T47D (cell line): ENCODE measurements at places on chromosomes 5 and 9.

DNA sequence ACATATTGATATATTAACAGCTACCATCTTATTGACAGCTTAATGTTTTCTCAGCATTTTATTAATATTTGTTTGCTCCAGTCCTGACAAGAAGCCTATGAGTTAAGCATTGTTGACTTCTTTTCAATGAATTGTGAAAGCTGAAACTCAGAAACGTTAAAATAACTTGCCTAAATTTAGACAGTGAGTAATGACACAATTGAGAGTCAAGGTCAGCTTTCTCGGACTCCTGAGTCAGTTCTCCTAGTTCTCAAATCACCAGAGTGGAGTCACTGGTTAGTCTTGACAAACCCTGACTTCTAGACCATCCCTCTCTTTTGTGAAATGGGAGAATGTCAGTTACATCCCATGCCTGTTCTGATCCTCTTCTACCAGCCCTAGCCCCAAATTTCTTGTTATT is 222.7 kb upstream of the ACO1 start:
- no peak for DNase-seq

GRCh38 chr9:132383462-132383883 is 23.2 kb downstream of the TTF1 start:
- no peak for DNase-seq

GRCh38 chr5:151016700-151017099 is 3.7 kb upstream of the GPX3 start:
- no peak for DNase-seq

GRCh38 chr9:128190516-128191405 is 611 bp downstream of the CIZ1 start:
- DNase-seq: no peak

GRCh38 chr5:43920422-43920821 is 317.4 kb downstream of the NNT start:
- no peak for DNase-seq

DNA sequence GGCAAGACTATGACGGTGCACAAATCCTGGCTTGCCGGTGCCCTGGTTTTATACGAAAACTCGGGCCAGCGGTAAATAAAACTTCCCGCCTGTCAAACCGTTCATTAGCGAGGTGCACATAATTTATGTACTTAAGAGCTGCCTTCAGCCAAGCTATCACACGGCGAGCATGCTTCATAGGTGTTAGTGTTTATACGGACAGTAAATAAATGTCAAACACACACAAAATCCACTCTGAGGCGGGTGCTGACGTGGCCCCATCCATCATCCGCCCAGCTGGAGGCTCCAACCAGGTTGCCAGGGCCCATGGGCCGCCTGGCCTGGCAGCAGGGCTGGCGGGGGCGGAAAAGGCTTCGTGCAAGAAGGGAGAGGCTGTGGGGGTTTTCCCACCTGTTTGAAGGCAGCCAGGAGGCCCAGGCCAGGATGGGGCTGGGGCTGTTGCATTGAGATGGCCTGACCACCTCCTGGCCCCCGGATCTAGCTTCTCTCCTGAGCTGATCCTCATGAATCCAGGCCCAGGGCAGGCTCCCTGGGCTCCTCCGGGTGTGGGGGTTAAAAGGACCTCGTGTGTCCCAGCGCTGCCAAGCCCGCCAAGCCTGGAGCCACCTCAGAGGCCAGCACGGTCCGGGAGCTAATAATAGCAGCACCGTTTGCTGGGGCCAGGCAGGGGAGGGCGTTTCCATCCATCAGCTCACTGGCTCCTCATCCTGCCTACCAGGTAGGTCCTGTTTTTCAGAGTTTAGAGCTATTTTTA is 43.2 kb downstream of the BARX1 start:
- peak; percentile 3 for DNase-seq

GRCh38 chr5:153711755-153712154 is 221.3 kb downstream of the GRIA1 start:
- DNase-seq: no peak

- DNase-seq: no peak
Measured at GRCh38 chr9:22009506-22009867, 382 bp upstream of the CDKN2B start.

GRCh38 chr9:94183240-94183999 is 75.7 kb upstream of the ZNF169 start:
- no peak for DNase-seq

GRCh38 chr9:21316032-21316842 is 11.1 kb upstream of the IFNA5 start:
- no peak for DNase-seq

DNA sequence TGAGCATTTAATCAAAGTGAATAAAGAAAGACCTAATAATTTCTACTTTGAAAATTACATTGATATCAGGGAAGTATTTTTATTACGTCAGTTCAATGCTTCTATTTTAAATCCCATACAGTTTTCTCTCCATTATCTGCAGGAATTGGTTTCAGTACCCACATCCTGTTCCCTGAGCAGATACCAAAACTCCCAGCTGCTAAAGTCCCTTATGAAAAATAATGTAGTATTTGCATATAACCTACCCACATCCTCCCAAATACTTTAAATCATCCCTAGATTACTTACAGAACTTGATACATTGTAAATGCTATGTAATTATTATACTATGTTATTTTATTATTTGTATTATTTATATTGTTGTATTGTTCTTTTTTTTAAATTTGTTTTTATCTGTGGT is 125.4 kb upstream of the MINAR2 start:
- no peak for DNase-seq

DNA sequence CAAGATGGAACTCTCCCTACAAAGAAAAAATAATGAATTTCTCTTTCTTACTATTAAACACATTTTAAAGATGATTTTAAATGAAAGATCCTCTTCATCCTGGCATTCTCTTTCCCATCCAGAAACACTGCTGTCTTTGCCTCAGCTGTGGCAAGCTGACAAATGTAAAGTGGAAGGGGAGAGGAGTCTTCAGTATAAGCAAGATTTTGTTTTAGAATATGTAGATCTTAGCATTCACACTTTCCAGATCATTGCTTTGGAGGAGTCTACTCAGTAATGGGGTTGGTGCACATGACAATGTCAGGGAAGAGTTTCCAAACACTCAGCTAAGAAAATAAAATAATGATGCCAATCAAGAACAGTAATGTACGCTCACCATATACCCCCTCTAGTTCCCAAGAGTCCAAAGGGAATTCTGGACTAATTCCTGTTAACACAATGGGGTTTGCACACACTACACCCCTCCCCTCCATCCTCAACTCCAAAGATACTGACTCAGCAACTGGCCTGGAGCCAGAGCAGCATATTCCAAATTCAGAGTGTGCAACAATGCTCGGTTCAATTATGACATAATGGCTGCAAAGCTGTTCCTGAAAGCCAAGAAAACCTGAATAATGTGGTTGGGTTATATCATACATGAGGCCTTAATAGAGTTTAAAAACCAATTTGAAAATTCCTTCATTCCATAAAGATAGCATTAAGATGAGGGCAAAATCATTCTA is 4.6 kb downstream of the C5orf63 start:
- no peak for DNase-seq

GRCh38 chr9:69168709-69169217 is 5.3 kb upstream of the TJP2 start:
- no peak for DNase-seq

GRCh38 chr5:31845361-31845760 is 206.4 kb downstream of the PDZD2 start:
- no peak for DNase-seq

GRCh38 chr9:106107716-106108115 is 413.4 kb downstream of the TMEM38B start:
- no peak for DNase-seq

DNA sequence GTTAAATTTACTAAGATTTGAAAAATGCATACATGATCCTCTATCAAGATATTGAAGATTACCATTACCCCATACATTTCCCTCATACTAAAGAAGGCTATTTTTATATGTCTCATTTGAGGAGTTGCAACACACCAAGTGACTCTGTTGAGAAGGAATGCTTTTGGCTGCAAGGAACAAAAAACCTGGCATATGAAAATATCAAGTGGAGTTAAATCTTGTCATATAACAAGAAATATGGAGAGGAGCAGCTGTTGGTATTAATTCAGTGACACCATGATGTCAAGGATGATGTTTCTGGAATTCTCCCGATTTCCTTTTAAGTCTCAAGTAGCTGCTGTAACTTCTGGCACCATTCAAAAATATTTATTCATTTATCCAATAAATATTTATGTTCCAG is 193.8 kb downstream of the CSNK1G3 start:
- DNase-seq: no peak

DNA sequence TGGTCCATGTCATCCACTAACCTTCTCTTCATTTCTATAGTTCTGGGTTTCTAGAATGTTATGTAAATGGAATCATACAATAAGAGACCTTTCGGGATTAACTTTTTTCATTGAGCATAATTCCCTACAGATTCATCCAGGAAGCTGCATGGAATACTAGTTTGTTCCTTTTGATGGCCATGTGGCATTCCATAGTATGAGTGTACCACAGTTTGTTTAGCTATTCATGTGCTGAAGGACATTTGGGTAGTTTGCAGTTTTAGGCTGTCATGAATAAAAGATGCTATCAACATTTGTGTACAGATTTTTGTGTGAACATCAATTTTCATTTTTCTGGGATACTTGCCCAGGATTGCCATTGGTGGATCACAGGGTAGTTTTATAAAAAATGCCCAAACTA is 6.8 kb upstream of the SPTLC1 start:
- DNase-seq: no peak

- no peak for DNase-seq
Measured at GRCh38 chr5:122774519-122774860, 390 bp upstream of the SNX2 start.

GRCh38 chr5:75262271-75262670 is 25.6 kb upstream of the ANKRD31 start:
- no peak for DNase-seq

GRCh38 chr9:72415163-72415562 is 50.2 kb upstream of the ZFAND5 start:
- DNase-seq: no peak

GRCh38 chr5:150401376-150402228 is 11.1 kb downstream of the CD74 start:
- no peak for DNase-seq

GRCh38 chr5:147482706-147483180 is 27.1 kb downstream of the DPYSL3 start:
- no peak for DNase-seq

GRCh38 chr9:98037357-98037756 is 19.2 kb upstream of the NANS start:
- peak; percentile 3 for DNase-seq

- no peak for DNase-seq
Measured at GRCh38 chr5:126359884-126360283, 63.3 kb upstream of the GRAMD2B start.

DNA sequence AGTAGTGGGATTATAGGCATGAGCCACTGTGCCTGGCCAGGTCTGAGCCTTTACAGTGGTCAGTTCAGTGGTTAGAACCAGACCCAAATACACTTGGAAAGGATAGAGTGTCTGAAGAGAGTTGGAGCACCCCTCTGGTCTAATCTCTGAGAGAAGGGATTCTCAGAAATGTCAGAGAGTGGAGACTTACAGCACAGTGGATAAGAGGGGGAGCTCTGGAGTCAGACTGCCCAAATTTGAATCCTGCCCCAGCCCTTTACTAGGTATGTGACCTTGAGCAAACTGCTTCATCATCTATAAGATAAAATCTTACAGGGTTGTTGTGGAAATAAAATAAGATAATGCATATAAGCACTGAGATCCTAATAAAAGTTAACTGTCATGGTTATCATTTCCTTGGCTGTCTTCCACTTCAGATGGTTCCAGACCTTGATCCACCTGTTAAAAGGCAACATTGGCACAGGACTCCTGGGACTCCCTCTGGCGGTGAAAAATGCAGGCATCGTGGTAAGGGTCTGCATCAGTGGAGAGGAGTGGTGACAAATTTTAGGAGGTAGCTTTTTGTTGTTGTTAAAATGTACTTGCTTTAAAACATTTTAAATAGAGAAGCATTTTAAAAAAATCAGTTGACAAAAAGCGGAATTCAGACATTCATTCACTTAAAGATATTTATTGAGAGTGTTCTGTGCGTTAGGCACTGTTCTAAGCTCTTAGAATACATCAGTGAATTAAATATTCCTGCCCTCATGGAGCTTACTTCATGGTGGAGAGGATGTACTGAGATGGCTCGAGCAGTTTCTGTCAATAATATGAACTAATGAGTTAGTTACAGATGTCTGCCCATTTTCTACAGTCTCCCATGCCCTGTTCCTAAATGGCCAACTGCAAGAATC is 16.0 kb downstream of the SLC36A1 start:
- DNase-seq: no peak

DNA sequence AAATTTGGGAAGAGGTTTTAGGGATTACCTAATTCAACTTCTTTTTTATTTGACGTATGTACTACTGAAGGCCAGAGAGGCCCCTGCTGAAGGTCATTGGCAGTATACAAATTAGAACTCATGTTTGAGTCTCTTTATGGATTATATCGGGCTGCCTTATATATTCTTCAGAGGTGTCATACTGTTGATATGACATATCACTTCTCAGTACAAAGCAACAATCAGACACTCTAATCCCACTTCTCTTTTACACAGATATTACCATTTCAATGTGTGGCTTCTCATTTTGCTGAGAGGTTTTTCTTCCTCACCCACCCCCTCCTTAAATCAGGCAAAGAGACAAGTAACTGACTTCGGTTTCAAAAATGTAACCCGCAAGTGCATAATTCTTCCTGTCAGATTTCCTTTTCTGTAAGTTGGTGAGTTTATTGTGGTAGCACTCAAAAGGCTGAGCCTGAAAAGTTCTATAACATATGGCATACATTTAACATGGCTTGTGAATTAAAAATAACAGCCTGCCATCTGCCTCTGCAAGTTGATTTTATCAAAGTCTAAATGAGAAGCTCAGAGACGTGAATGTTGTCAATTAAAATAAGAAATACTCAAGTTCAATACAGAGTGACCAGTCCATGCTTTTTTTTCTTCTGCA is 163.6 kb upstream of the RORB start:
- no peak for DNase-seq

DNA sequence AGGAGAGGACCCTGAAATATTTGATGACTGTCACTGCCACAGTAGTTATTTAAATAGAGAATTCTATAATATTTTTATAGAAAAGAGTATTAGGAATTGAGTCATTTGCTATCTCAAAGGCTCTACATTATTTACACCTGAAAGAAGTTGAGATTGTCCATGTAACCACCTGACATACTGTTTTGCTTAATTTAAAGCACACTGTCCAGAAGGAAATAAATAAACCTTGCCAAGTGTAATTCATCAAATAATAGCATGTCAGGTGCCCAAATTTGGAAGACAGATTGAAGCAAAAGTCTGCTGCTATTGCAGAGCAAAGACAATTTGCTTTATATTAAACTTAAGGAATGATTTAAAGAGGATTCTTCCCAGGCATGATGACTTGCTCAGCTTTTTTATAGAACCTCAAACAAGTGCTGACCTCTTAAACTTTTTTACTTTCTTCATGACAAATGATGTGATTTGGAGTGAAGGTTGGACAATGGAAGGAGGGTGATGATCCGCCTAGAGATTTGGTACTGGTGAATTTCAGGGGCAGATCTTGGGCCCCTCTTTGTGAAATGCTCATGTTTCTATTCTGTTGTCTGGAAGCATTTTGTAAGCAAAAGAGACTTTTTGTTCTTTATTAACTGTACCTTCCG is 65.0 kb downstream of the DAPK1 start:
- no peak for DNase-seq
